Prostate gland (tissue), 2 donors: ENCODE measurements at places on chromosomes 7 and 10.

DNA sequence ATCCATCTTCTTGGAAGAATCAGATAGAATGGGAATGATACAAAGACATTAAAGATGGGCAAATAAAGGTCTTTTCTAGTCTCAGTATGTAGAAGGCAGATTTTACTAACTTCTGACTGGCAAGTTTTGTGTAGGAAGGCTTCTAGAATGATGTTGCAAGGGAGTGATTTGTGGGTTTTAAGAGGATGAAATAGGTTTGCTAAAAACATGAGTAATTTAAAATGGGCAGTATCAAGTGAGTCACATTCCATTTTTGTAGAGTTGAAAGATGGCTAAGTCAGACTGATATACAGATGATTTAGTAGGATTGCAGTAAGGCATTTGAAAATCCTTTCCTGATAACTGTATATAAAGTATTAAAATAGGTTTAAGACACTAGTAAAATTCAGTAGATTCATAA lies 777.4 kb downstream of the SORCS1 start:
- DNase-seq, result no peak

- DNase-seq, result no peak
Observed at GRCh38 chr7:1290679-1291356, 58.1 kb downstream of the UNCX start.

- DNase-seq, result no peak
Observed at GRCh38 chr7:108203537-108203936, 73.4 kb upstream of the LAMB4 start.

DNA sequence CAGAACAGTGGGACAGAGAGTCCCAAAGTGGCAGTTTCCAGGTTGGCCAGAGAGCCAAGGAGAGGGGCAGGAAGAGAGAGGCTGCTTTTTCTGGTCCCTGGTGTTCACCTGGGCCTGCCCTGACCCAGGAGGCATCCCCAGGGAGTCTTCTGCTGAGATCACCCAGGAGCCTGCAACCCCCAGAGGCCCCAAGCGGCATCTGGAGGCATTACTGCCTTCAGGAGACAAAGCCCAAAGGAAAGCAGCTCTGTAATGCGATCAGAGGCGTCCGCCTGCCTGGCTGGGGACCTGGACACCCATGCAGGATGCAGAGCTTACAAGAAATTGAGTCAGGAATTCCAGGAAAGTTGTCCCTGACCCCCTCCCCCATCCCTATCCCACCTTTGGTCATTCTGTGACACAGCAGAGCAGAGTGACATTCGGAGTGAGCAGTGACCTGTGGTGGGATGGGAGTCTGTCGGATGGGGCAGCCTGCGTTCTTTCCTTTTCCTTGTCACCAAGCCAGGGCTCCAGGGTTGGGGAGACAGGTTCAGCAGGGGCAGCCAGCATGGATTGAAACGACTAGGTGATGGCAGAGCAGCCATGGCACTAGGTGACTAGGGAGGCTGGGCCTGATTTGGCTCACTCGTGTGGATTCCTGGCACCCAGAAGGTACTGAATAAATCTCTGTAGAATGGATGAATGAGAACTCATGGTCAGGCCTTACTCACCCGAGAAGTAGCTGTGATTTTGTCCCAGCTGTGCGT lies 10.4 kb downstream of the UNC5B start:
- no peak for DNase-seq

DNA sequence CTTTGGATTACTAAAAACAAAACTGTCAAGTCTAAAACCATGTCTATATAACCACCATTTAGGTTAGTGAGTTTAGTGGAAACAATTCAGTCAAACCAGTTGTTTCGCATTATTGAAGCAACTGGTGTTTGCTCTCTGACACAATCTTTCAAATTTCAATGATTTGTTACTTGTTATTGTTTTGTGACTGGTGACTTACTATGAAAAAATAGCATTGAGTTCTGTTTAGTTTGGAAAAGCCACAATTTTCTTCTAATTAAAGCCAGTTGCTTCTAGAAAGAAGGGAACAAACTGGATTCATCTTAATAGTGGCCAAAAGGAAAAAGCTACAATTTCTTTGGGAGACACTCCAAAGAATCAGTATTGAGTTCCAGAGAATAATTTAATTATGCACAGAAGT lies 30.4 kb downstream of the LAMB4 start:
- no peak for DNase-seq

DNA sequence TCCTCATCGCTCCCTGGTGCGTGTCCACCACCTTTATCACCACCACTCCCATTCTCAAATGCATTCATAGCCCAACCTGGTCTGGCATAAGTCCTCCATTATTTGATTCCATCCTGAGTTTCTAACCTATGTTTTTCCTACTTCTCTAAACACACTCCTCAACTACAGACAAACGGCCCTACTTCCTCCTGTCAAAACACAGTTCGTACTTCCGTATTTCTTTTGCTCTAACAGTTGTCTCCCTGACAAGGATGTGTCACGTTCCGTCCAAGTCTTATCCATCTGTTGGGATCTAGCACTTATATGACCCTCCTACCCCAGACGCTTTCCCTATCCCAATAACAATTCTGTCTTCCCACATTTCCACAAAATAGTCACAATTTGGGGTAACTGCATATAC lies 46.8 kb downstream of the DOCK4 start:
- no peak for DNase-seq

DNA sequence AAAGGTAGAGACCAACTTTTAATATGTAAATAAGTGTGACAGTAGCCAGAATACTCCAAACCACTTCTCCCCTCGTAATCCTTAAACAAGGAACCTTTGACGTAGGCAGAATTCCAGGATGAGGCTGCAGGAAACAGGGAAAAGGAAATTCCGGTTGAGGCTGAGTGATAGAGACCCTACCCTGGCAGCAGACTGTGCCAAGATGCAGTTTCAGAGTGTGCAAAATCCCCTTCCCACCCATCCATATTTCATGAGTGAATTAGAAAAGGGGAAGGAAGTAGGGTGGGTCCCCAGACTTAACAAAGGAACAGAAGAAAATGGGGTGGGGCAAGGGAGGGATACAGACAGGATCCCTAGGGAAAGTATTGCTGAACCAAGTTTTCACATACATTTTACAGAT lies 143.0 kb downstream of the RAPGEF5 start:
- no peak for DNase-seq

DNA sequence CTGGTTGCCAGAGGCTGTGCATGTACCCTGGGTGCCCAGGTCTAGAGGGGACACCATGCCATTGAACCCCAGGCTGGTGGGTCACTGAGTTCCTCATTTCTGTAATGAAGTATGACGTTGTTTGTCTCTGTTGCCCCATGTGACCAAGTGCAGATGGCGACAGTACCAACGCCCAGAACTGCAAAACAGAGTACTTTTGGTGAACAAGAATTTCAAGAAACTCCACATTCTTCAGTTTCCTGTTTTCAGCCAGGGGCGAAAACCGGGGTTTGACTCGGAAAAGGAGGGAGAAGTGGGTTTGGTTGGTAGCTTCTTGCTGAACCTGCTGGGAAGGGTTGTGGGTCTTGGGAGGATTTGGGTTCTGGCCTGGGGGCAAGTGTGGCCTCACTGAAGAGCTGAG lies 18.2 kb downstream of the CYP17A1 start:
- no peak for DNase-seq

GRCh38 chr7:66859794-66860645 lies 61.0 kb upstream of the TMEM248 start:
- DNase-seq, result peak; percentile 7
